ENCODE measurements at places on chromosomes 3 and 15.

- no peak for DNase-seq
Measured at GRCh38 chr15:101490922-101491733, 1.6 kb upstream of the PCSK6 start.

DNA sequence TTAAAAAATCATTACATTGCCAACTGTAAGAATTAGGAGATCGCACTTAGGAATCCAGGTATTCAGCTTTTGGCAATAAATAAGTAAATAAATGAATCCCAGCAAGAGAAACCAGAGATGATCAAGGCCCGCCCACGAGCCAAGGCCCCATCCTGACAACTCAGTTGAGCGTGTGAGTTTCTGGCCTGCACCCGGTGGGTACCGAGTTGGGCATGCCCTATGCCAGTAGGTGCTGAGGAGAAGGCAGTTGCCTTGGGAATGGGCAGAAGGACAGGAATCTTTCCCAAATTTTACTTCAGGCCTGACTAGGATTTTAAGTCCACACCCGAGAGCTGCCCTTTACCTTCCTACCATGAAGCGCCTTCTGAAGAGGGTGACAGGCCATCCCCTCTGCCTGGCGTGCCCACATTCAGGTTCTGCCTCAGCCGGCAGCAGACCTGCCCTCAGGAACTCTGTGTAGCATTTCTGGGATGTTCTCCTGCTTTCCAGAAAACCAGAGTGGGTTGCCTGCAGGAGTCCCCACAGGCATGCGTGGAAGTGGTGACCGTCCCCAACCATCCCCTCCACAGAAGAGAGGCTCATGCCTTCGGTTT lies 99.3 kb upstream of the ALDH1A3 start:
- DNase-seq, result no peak

DNA sequence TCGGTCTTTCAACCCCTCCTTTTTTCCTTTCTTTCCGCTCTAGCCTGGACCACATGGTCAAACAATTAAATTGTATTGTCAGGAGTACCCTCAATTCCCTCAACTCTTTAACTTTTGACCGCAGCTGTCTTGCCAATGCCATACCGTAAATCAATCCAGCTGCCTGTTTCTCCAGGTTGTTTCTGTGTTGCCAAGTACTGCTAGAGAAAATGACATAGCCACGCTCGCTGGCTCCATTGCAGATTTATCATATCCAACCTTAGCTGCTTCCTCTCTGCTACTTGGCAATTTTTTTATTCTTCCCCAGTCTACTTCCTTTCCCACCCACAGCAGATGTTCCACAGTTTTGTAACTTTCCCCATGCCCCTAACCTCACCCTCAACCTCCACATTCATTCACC lies 60.0 kb downstream of the ZNF385D start:
- no peak for DNase-seq

DNA sequence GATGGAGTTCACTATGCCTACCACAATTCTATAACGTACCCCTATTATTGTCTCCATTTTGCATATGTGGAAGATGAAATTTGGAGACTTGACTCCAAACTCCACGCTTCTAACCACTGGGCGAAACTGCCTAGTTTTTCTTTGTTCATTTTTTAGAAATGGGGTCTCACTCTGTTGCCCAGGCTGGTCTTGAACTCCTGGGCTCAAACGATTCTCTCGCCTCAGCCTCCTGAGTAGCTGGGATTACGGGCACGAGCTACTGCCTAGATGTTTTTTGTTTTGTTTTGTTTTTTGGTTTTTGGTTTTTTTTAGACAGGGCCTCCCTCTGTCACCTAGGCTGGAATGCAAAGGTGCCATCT lies 584 bp upstream of the RPL32 start:
- no peak for DNase-seq

- DNase-seq, result no peak
Measured at GRCh38 chr15:78425643-78426042, 12.4 kb upstream of the IREB2 start.

- DNase-seq, result no peak
Measured at GRCh38 chr15:58279106-58279505, 140.9 kb downstream of the AQP9 start.
